Bronchial epithelial cell (primary cell): ENCODE measurements at places on chromosomes 11 and 22. TPM values are rescaled to one million over a fixed set of nuclear protein-coding genes. Genes with fewer than 3 reads are reported as not detected.

DNA sequence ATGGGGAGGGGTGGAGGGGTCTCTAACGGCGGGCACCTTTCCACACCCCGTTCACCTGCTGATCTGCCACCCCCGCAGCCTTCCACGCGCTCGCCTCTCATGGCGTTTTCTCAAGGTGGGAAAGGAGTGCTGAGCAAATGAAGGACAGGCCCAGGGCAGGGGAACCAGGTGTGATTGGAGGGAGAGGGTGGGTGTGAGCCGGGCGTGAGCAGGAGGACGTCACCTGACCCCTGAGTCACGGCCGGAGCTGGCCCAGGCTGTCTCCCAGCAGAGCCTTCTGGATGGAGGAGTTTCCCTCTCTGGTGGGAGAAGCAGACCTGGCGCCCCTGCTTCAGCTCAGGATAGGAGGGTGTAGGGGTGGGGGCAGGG is 14.0 kb upstream of the ARHGAP8 start:
- peak; percentile 52 for DNase-seq

DNA sequence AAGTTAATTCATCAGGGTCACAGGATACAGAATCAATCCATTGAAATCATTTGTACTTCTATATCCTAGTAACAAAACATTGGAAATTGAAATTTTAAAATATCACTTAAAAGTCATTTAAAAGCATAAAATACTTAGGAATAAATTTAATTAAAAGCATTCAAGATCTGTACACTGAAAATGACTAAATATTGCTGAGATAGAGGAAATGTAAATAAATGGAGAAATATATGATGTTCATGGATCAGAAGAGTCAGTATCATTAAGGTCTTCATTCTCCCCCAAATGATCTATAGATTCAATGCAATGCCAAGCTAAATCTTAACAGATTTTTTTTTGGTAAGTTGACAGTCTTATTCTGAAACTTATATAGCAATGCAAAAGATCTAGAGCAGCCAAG is 49.8 kb downstream of the RRP8 start:
- no peak for DNase-seq

DNA sequence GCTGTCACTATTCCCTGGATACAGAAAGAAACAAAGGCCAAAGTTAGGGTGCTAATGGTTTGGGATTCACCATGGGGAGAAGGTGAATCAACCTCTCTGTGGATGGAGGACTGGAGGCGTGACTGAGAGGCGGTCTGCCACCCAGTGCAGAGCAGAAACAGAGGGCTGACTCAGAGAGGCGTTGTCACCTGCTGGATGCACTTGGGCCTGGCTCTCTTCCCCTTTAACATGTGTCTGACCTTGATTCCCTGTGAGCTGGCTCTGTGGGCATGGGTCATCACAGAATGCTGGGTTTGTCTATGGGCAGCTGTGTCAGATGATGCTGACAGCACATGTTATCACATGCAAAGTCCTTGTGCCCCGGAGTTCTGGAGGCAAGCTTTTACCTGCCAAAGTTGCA is 75.9 kb downstream of the LDLRAD3 start:
- peak; percentile 86 for DNase-seq

GRCh38 chr11:66231561-66231960 is 36.9 kb upstream of the RAB1B start:
- no peak for DNase-seq

GRCh38 chr22:43320943-43321900 is 21.9 kb downstream of the SCUBE1 start:
- no peak for DNase-seq

GRCh38 chr11:32870676-32871075 is 21.9 kb upstream of the QSER1 start:
- DNase-seq = no peak

DNA sequence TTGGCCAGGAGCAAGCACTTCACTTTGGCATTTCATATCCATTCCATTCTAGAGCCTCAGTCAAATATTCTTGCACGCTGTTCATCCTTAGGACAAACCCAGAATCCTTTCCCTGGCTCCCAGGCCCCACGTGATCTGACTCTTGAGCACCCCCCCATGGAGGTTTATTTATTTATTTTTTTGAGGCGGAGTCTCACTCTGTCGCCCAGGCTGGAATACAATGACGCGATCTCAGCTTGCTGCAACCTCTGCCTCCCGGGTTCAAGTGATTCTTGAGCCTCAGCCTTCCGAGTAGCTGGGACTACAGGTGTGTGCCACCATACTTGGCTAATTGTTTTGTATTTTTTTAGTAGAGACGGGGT is 12.7 kb upstream of the TSGA10IP start:
- no peak for DNase-seq

OR51B4 gene
- total RNA-seq = not detected in 2 replicates

GRCh38 chr11:107928046-107928766 is at the start of gene RAB39A:
TSS of gene RAB39A (plus strand) at chr11:107928448. CDS start at chr11:107928569, 121 bp downstream.
- peak; percentile 76 for DNase-seq

DNA sequence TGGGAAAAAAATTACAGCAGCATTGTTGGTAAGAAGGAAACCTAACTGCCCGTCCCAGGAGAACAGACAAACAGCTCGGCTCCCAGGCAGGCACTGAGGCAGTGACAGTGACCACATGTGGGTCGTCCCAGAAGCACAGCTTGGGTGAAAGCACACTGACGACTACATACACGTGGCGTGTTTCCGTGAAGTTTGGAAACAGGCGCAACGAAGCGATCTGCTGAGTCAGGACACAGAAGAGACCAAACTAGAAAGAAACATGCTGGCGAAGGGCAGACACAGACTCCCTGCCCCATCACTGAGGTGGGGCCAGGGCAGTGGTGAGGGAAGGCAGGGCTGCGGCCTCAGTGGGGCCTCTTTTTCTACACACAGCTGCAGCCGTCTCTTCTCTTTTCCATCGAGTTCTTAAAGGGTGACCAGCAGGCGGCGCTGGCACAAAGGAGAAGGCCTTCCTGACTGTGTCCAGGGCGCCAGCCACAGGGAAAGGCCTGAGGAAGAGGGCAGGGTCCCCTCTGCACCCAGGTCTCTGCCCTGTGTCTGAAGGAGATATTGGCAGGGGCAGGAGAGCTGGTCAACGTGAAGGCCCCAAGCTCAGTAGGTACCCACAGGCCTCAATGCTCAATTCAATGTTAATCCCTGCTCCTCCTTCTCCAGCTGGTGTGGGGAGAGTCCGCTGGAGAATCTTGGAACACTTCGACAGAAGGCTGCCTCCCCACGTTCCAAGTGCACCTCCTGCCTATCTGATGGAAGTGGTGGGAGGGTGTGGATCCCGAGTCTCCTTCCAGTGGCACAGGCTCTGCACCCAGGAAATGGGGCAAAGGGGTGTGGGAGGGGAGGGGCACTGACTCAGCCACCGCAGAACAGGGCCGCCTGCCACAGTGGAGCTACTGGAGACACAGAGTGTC is 19.9 kb downstream of the CARS1 start:
- peak; percentile 69 for DNase-seq

GRCh38 chr11:20097319-20098221 is 62.7 kb downstream of the DBX1 start:
- DNase-seq = peak; percentile 25
